Stimulated activated CD8-positive, alpha-beta memory T cell treated with anti-CD3 and anti-CD28 coated beads, Interleukin-4, amount 100 ng/mL, for 1 hour (primary cell): ENCODE measurements at places on chromosomes 6 and 20.

- DNase-seq, result no peak
Measured at GRCh38 chr6:120764312-120764711, 570.0 kb downstream of the TBC1D32 start.

GRCh38 chr6:118712969-118713368 is 61.6 kb upstream of the CEP85L start:
- no peak for DNase-seq

DNA sequence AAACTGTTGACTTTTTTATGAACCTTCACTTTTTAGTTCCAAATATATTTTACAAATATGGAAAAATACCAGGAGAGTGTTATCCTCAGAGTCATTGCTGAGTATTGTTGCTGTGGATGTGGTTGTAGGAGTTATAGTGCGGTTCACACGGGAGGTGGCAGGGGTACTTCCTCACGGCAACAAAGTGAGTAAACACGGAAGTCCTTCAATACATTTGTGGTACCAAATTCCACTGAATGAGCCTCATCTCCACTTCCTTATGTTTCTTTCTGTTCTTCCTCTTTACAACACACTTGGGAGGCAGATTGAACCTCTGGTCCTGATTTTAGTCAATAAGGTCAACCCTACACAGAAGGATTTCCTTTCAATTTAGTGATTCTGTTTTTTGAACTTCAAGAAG is 371.8 kb downstream of the BTBD3 start:
- no peak for DNase-seq

GRCh38 chr20:52577696-52578095 is 386.1 kb upstream of the ZFP64 start:
- no peak for DNase-seq

DNA sequence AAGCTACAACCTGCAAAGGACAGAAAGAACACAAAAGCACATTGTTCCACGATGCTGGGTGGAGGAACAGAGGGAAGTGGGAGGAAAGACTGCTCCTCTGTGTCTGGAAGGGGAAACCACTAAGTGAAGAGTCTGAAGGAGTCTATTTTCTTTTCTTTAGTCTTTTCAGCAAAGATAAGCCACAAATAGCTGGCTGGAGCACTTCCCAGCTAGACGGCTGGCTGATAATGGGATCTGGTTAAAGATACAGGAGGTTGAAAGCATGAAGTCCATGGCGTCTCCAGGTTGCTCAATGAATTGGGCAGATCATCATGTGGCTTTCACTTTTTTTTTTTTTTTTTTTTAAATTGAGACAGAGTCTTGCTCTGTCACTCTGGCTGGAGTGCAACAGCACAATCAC is 154.0 kb upstream of the KCNG1 start:
- no peak for DNase-seq

GRCh38 chr20:57370316-57370715 is 19.3 kb downstream of the RAE1 start:
- no peak for DNase-seq
